ENCODE measurements at places on chromosomes 2 and 18. TPM values are rescaled to one million over a fixed set of nuclear protein-coding genes. Genes with fewer than 3 reads are reported as not detected.

The GPR55 gene
- total RNA-seq: not detected

The MSH6 gene
- 56.1 TPM for total RNA-seq

The SKOR2 gene
- total RNA-seq: not detected

The G6PC2 gene
- not detected for total RNA-seq

The RBM43 gene
- total RNA-seq: 9.8 TPM

The UXS1 gene
- 67.4 TPM for total RNA-seq

The CPO gene
- total RNA-seq: 1.6 TPM

The TBC1D8 gene
- 32.4 TPM for total RNA-seq

The ANKRD53 gene
- total RNA-seq: 0.31 TPM

The ABCG5 gene
- total RNA-seq: not detected

The UGT1A10 gene
- total RNA-seq: not detected

The FKBP1B gene
- 6.1 TPM for total RNA-seq

The WNT10A gene
- total RNA-seq: 5.7 TPM

DNA sequence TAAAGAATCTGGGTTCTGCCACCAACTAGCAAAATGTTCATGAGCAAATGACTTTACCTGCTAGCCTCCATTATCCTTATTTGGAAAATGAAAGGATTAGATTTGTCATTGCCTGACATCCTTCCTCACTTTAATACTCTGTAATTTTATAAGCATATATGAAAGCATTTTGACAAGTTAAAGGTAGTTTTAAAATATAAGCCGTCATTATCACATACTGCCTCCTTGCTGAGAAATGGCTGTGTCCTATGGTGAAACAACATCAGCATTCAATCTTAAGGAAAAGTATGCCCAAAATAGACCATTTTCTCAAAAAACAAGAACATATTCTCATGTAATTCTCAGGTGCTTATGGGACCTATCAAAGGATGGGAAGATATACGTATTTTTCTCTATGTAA, 461.2 kb downstream of the SUCLG1 start:
- no peak for DNase-seq

DNA sequence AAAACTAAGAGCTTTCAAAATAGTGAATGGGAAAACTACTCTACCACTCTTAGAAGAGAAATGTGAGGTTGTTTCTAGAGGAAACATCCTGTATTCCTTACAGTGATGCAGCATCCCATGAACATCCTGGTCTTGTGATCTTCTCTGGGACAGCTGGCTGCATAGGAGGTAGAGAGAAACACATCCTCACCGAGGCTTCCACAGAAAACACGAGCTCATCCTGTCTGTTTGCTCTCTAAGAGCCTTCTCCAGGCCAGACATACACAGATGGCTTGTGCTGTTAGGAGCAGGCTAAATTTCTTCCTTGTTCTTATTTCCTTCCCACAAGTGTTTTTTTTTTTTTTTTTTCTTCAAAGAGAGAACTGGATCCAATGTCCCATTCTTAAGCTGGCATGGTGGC, 14.7 kb upstream of the FZD7 start:
- no peak for DNase-seq

DNA sequence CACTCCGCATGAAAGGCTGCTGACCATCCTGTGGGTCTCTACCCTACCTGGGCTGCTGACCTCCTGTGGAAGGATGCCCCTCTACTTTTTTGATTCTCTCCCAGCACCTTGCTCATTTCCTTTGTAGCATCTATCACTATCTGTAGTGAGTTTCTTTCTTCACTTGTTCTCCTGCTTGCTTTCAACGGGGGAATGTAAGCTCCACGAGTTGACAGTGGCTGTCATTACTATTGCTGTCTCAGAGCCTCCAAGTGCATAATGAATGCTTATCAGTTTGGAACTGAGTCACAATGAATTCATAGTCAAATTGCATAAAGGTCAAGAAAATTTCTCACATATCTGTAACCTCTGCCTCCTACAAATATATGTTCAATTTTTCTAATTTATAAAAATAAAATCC, 477.7 kb downstream of the PLCL1 start:
- no peak for DNase-seq

DNA sequence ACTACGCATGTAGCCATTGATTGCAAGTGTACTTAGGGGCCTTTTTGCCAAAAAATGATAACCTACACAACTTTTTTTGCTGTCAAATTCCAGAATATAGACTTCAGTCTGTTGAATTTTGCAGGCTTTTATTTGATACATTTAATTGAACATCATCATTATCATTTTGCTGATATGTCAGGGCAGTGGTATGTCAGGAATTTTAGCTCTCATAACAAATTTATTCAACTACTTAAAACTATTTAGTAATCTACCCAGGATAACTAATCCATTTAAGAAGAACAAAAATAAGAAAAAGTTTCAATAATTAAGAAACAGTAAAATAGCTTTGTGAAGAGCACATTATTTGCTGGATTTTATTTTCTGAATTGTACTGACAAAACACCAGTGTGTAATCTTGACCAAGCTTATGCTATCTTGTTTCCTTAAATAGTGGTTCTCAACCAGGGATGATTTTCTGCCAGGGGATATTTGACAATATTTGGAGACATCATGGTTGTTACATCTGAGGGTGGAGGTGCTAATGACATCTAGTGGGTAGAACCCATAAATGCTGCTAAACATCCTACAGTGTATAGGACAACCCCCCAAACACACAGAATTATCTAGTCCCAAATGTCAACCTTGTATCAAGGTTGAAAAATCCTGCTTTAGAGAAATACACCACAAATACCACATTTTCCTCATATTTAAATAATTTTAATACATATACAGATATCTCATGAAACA, 12.1 kb upstream of the TTN start:
- no peak for DNase-seq

GRCh38 chr2:185782223-185782769, 43.7 kb downstream of the FSIP2 start:
- DNase-seq: no peak

GRCh38 chr18:26827581-26827980, 37.9 kb downstream of the AQP4 start:
- no peak for DNase-seq

GRCh38 chr2:9518163-9518562, 37.5 kb downstream of the ADAM17 start:
- no peak for DNase-seq

DNA sequence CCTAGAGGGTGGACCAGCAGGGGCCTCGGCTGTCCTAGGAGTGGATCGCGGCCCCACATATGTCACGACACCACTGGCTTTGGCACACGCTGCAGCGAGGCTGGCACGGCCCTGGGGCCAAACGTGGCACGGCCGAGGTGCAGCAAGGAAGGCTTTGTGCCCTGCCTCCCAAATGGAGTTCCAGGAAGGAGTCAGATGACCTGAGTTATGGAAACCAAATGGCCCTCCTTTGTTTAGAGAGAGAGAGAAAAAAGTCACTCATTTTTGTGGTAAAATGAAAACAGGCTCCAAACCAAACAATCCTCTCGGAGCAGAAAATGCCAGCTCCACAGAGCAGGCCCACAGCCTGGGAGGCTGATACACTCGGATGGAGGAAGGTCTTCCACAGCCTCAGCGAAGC, 105.6 kb downstream of the ANTXR1 start:
- DNase-seq: no peak

- no peak for DNase-seq
Observed at GRCh38 chr18:36728345-36728744, 100.5 kb downstream of the TPGS2 start.

- no peak for DNase-seq
Observed at GRCh38 chr18:36073676-36074075, 6.3 kb upstream of the RPRD1A start.

DNA sequence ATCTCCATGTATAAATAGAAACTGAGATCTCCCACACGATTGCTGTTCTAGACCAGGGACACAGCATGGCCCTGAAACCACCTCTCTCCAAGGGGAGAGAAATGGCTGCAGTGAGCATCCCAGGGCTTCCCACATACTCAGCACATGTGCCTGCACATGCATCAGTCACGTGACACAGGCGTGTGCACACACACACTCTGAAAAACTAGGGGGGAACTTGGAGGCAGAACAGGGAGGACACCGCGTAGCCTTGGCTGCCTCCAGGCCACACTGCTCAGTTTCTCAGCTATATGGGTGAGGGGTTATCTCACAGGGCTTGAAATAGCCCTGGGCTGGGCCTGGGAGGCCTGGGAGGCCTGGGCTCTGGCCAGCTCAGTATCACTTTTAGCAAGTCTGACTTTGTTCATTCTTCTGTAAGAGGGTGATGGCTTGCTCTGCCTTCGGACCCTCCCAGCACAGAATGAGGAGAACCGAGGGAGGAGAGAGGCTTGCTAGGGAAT, 66.9 kb downstream of the EMX1 start:
- peak; percentile 5 for DNase-seq

GRCh38 chr2:101983928-101984327, 7.8 kb upstream of the IL1R2 start:
- no peak for DNase-seq

DNA sequence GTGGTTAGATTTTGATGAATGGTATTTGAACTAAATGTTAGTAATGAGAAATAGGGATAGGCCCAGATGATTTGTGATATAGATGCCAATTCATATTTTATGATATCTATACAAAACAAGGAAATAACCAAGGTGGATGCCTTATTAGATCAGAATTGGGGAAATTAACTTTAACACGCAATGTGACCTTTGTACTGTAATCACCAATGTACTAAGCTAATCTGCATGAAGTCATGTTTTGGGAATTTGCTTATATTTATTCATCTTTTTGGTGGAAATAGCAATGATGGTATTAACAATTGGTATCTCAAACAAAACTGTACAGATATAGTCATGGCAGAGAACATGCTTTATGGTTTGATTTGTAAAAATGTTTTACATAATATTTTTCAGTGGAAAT, 504.7 kb downstream of the PLCL1 start:
- DNase-seq: no peak

DNA sequence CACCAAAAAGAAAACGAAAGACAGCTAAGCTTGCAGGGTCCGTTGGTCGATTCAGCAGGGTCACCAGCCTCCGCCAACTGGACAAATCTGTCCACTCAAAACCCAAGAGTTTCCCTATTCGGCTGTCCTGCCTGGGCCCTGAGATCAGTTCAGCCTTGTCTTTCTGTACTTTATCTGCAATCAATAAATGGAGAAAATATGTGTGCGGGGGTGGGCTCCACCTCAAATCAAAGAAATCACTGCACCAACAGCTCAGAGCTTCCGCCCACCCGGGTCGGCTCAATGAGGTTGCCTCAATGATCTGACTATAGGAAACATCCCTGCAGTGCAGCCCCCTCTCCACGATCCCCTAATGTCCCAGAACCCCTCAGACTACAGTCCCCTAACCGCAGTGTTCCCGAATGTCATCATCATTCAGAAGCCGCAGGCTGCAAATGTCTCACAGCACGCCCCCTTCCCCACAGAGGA, 447 bp downstream of the GGCX start:
- no peak for DNase-seq

DNA sequence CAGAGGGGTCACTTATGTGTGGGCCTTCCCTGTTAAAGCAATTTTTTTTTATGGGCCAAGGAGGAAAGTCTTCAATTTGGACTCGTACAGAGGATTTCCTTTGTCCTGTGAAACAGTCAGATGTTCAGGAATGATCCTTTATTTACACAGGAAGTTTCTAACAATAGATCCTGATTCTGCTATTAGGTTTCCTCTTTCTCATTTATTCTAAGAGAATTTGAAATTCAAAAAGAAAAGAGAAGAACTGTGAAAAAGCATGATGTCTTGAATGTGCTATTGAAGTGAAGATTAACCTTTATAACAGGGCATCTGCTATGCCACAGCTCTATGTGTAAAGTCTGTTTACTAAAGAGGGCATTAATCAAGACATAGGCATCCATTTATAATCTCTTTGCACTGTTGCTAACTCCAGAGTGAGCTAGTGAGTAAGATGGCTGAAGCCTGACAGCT, 105.3 kb upstream of the FAM98A start:
- DNase-seq: no peak

DNA sequence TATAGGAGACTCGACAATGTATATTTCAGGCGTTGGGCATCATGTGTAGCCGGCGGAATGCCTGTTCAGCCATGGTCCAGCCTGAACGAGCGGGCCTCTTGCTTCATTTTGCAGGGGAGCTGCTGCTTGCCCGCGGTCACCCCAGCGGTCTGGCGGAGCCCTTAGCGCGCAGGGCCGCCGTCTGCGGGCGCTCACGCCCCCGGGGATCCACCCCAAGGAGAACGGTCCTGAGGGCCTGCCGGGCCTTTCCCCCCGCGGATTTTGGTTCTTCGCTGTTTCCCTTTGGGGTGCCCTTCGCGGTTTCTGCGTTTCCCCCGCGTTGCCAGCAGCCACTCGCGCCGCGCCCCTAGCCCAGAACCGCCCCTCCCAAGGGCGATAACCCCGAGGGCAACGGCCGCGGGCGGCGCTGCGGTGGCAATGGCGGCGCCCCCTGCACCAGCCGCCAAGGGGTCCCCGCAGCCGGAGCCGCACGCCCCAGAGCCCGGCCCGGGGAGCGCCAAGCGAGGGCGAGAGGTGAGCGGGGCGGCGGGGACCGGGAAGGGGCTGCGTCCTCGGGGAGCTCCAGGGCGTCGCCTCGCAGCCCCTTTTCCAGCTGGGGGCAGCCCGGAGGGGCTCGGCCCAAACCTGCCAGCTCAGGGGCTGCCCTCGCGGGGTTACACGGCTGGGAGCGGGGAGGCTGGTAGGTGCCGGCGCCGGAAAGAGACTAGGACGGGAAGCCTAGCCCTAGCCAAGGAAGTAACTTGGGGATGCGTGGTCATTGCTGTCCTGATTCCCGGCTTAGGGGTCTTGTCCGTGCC, at the start of gene MFSD2B:
Gene MFSD2B, plus strand, starts transcription at position 406 of the 797 bp plus-strand sequence. Its CDS starts 12 bp downstream, at position 418.
- DNase-seq: no peak

GRCh38 chr18:49632588-49632987, 70.7 kb downstream of the LIPG start:
- DNase-seq: no peak

- no peak for DNase-seq
Observed at GRCh38 chr2:201057715-201058248, 13.7 kb downstream of the HYCC2 start.

- DNase-seq: no peak
Observed at GRCh38 chr2:32479993-32480392, 123.2 kb downstream of the BIRC6 start.

DNA sequence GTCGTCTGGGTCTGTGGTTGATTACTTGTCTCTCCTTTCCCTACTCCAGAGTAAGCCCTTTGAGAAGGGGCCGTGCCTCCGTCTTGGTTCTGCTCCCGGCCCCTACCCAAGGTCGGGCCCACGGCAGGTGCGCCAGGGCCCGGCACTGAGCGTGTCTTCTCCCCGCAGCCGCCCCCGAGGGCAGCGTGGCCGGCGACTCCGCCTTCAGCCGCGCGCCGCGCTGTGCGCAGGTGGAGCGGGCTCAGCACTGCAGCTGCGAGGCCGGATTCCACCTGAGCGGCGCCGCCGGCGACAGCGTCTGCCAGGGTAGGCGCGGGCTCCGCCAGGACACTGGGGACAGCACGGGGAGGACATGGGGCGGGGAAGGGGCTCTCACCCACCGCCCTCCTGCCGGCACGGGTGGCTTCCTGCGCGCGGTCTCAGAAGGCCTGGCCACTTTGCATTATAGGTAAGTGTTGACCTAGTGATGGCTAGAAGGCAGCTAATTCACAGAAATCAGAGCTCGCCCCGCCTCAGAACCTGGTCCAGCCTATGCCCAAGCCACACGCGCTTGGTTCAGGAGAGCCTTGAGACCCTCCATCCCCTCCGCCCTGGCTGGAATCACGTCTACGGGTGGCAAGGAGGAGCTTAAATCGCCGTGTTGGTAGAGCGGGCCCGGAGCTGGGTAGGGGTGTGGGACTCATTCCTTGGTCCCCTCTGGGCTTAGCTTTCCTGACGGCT, 43.5 kb downstream of the FBLN7 start:
- no peak for DNase-seq

Measured in tongue (tissue), 3 donors.